ENCODE measurements at places on chromosomes 4 and X. TPM values are rescaled to one million over a fixed set of nuclear protein-coding genes. Genes with fewer than 3 reads are reported as not detected.

- DNase-seq = no peak
- no peaks in the 10 kb centered on the region for H3K4me1 ChIP-seq
- no peak overlapping the region for H3K27ac ChIP-seq
- no peak overlapping the region for H3K4me3 ChIP-seq
Measured at GRCh38 chr4:87278335-87278794, 44.3 kb downstream of the HSD17B13 start.

DDIT4L gene
- total RNA-seq = 6.4 TPM

DNA sequence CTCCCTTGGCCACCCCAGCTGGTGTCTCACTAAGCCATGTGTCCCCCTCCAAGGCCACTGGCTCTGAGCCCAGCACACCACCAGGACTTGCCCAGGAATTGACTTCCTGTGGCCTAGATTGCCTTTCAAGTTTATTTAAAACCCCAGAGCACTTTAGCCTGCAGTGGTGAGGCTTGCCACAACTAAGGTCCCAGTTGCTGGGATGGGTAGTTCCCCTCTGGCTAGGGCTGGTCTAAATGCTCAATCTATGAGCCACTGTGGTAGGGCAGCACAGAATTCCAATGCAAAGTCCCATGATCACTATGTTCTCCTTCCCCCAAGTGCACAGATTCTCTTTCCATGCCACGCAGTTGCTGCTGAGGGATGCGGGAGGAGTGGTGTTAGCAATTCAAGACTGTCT lies 61.1 kb upstream of the HCCS start:
- no peak overlapping the region for H3K4me3 ChIP-seq
- no peaks in the 10 kb centered on the region for H3K4me1 ChIP-seq
- H3K27ac ChIP-seq = no peak overlapping the region
- no peak for DNase-seq

GUCY1B1 gene
- total RNA-seq = 39.3 TPM

CTAG2 gene
- not detected for total RNA-seq

GRCh38 chr4:147640331-147640730 lies 23.1 kb downstream of the TMEM184C start:
- DNase-seq = peak; percentile 66
- no peak overlapping the region for H3K27ac ChIP-seq
- H3K27me3 ChIP-seq = no peaks in the 10 kb centered on the region

DNA sequence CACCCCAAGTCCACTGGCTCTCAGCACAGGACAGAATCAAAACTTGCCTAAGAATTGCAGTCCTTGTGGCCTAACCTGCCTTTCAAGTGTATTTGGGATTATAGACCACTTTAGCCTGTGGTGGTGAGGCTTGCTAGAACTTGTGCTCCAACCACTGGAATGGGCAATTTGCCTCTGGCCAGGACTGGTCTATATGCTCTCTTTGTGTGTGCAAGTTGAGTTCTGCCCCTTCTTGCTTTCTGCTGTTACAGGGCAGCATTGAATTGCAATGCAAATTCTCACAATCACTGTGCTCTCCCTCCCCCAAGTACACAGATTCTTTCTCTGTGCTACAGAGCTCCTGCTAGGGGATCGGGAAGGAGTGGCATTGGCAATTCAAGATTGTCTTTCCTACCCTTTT lies 233.6 kb upstream of the DIPK2B start:
- peaks cover 2% of the 10 kb centered on the region for H3K27me3 ChIP-seq
- peaks cover 4% of the 10 kb centered on the region for H3K4me1 ChIP-seq
- no peak overlapping the region for H3K27ac ChIP-seq
- no peak for DNase-seq
- H3K4me3 ChIP-seq = no peak overlapping the region

GRCh38 chr4:100106982-100107381 lies 83.3 kb downstream of the DDIT4L start:
- DNase-seq = no peak
- H3K27me3 ChIP-seq = no peaks in the 10 kb centered on the region
- no peak overlapping the region for H3K27ac ChIP-seq
- no peaks in the 10 kb centered on the region for H3K4me1 ChIP-seq
- H3K4me3 ChIP-seq = no peak overlapping the region

GRCh38 chrX:84216881-84217280 lies 28.9 kb upstream of the RPS6KA6 start:
- no peaks in the 10 kb centered on the region for H3K4me1 ChIP-seq
- peak; percentile 38 for DNase-seq
- no peaks in the 10 kb centered on the region for H3K36me3 ChIP-seq
- H3K4me3 ChIP-seq = no peak overlapping the region
- no peaks in the 10 kb centered on the region for H3K27me3 ChIP-seq

TBCK gene
- 69.9 TPM for total RNA-seq

- no peak overlapping the region for H3K27ac ChIP-seq
- H3K36me3 ChIP-seq = peaks cover 1% of the 10 kb centered on the region
- no peak overlapping the region for H3K4me3 ChIP-seq
- DNase-seq = peak; percentile 80
- H3K4me1 ChIP-seq = no peaks in the 10 kb centered on the region
Measured at GRCh38 chr4:151117371-151117962, 18.0 kb downstream of the RPS3A start.

- H3K27ac ChIP-seq = no peak overlapping the region
- H3K36me3 ChIP-seq = no peaks in the 10 kb centered on the region
- no peak overlapping the region for H3K4me3 ChIP-seq
- H3K27me3 ChIP-seq = no peaks in the 10 kb centered on the region
- no peak for DNase-seq
Measured at GRCh38 chr4:150479657-150480056, 102.3 kb upstream of the MAB21L2 start.

ANKRD50 gene
- total RNA-seq = 21.3 TPM

DNA sequence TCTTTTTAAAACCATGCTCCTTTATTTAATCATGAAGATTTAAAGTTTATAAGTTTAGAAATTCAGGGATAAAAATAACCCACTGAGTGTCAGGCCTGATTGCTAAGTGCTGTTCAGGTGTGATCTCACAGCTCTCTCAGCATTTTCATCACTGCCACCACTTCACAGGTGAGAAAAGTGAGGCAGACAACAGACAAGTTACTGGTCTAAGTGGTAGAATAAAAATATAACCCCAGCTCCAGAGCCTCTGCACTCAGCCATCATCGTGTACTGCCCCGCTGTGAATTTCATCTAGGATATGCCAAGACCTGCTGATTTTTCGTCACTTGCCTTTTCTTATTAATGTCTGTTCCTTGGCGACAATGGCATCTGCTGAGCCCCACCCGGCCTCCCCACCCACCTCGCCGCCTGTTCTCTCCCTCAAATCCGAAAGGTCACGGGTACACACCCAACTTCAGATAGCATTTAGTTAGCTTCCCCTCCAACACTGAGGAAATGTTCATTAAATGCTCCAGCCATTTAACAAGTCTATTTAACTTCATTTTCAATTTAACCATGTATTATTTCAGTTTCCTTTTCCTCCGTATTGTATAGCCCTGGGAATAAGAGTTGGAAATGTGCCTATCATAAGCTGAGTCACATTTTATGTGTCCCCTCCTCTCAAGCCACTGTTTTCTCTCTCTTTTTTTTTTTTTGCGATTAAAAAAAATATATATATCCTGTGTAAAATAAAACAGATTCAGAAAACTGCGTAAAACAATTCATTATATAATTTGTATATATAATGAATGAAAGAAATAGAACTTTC lies 236.5 kb downstream of the CBR4 start:
- no peak overlapping the region for H3K27ac ChIP-seq
- H3K4me3 ChIP-seq = no peak overlapping the region
- H3K27me3 ChIP-seq = no peaks in the 10 kb centered on the region
- no peaks in the 10 kb centered on the region for H3K36me3 ChIP-seq
- no peak for DNase-seq
- no peaks in the 10 kb centered on the region for H3K4me1 ChIP-seq

- no peak overlapping the region for H3K27ac ChIP-seq
- no peaks in the 10 kb centered on the region for H3K27me3 ChIP-seq
- no peak overlapping the region for H3K4me3 ChIP-seq
- DNase-seq = peak; percentile 90
Measured at GRCh38 chr4:109207061-109207460, 95.4 kb downstream of the COL25A1 start.

PHOX2B gene
- total RNA-seq = not detected

DNA sequence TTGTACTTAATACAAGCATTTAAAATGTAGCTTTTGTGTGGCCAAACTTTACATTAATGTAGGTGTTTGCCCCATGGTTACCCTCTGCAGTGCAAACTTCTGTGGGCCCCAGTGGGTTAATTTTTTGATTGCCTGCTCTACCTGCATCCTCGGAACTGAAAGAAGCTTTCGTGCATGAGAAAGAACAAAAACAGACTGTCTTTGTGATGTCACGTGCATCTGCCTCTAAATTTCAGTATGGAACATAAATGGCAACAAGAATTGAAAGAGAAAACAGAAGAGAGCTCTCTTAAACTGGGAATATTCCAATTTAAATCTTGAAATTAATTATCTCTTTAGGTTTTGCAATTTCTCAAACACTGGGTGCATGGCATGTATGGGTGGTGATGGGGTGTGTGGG lies 182.4 kb upstream of the LCORL start:
- no peaks in the 10 kb centered on the region for H3K27me3 ChIP-seq
- H3K4me1 ChIP-seq = no peaks in the 10 kb centered on the region
- no peak for DNase-seq
- no peak overlapping the region for H3K27ac ChIP-seq
- H3K4me3 ChIP-seq = no peak overlapping the region

All from fibroblast of lung (primary cell).